ENCODE measurements at places on chromosomes 7 and 10. TPM values are rescaled to one million over a fixed set of nuclear protein-coding genes. Genes with fewer than 3 reads are reported as not detected.

- no peak for DNase-seq
Measured at GRCh38 chr10:110978204-110978603, 58.8 kb downstream of the SHOC2 start.

DNA sequence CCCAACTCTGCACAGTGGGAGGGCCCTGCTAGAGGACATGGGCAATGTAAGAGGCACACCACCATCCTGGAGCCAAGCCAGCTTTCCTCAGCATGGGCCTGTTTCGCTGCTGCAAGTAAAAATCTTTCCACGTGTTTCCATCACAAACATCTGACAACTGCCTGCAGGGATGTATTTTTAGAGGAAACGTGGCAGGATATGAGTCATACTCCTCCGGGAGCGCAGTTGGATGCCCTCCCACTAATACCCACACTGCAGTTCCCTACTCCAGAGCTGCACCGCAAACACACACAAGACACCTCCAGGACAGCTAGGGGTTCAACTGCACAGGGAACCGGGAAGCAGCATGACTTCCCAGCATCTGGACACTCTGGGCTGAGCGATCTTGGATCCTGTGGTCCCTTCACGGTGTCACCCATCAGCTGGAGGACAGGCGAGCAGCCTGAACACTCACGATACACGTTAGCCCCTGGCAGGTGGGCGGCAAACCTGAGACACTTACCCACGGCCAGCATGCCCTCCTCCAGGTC, 26.1 kb downstream of the PLAC9 start:
- DNase-seq: no peak

GRCh38 chr7:12584930-12585329, 14.4 kb downstream of the SCIN start:
- DNase-seq: no peak

- DNase-seq: no peak
Measured at GRCh38 chr7:50690541-50691011, 92.1 kb downstream of the GRB10 start.

DNA sequence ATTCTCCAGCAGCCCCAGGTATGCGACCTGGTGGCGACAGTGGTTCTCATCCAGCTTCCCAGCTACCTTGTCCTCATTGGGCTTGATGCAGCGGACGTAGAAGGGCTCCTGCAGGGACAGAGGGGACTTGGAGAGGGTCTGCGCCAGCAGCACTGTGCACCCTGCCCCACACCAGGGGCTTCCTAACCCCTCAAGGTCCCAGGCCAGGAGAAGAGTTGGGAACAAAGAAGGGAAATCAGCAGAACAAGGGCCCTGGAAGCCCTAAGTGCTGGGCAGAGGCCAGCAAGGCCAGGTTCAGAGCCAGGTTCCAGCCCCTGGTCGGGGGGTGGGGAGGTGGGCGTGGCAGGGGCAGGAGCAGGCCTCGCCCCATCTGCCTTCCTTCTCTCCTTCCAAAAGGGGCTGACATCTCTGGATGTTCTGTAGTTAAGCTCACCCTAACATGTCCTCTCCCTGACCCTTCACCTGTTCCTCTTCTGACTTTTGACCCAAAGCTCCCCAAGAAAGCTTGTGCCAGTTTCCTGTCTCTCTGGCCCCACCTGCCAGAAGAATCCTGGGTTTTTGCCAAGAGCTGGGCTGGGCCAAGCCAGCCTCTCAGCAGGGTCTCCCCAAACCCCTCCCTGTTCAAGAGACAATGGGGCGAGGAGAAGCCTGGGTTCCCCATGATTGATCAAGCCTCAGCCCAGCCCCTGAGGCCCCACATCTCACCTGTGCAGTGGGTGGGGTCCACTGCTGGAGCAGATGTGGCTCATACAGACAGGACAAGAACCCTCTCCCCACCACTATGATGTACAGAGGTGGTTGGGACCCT, 11.9 kb downstream of the MYO1G start:
- no peak for DNase-seq

DNA sequence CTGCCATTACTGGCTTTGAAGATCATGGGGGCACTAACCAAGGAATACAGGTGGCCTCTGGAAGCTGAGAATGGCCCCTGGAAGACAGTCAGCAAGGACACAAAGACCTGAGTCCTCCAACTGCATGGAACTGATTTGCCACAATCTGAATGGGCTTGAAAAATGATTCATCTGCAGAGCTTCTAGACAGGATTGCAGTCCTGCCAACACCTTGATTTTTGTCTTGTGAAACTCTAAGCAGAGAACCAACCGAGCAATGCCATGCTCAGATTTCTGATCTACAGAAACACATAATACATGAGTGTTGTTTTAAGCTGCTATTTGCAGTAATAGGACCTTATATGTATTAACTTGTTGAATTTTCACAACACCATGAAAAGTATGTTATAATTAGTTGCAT, 66.1 kb upstream of the SLC13A1 start:
- no peak for DNase-seq

- peak; percentile 45 for DNase-seq
Measured at GRCh38 chr7:101817471-101818286, at the start of gene CUX1. TSS of gene CUX1 (plus strand) at chr7:101817626. CDS start at chr7:101817640, 14 bp downstream.

- no peak for DNase-seq
Measured at GRCh38 chr10:90856261-90856660, 1.6 kb downstream of the HTR7 start.

GRCh38 chr7:121219026-121219425, 109.8 kb upstream of the WNT16 start:
- DNase-seq: no peak

DNA sequence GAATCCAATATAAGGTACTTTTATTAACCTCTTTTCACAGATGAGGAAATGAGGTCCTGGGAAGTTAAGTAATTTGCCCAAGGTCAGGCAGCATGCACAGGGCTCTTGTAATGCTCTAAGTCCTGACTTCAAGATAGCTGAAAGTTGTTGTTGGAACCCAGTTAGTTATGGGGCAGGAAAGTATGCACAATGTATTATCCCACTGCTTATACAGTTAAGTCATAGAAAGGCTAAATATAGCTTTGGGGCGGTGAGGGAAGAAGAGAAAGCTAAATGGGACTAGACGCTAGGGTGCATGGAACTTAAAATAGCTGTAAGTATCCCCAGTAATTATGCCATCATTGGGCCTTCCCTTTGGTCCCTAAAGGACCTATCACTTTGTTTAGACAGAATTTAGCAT, 9.2 kb downstream of the GLCCI1 start:
- DNase-seq: no peak

GRCh38 chr10:7373039-7373438, 37.8 kb downstream of the SFMBT2 start:
- no peak for DNase-seq

- no peak for DNase-seq
Measured at GRCh38 chr10:26579256-26580063, 118.0 kb upstream of the PDSS1 start.

GRCh38 chr10:30216821-30217220, 132.3 kb downstream of the MTPAP start:
- no peak for DNase-seq

GRCh38 chr10:123512901-123513775, 153.0 kb upstream of the GPR26 start:
- DNase-seq: no peak

GRCh38 chr10:102147561-102147960, 4.6 kb upstream of the NOLC1 start:
- no peak for DNase-seq

- DNase-seq: no peak
Measured at GRCh38 chr7:32335107-32335506, 155.1 kb downstream of the LSM5 start.

DNA sequence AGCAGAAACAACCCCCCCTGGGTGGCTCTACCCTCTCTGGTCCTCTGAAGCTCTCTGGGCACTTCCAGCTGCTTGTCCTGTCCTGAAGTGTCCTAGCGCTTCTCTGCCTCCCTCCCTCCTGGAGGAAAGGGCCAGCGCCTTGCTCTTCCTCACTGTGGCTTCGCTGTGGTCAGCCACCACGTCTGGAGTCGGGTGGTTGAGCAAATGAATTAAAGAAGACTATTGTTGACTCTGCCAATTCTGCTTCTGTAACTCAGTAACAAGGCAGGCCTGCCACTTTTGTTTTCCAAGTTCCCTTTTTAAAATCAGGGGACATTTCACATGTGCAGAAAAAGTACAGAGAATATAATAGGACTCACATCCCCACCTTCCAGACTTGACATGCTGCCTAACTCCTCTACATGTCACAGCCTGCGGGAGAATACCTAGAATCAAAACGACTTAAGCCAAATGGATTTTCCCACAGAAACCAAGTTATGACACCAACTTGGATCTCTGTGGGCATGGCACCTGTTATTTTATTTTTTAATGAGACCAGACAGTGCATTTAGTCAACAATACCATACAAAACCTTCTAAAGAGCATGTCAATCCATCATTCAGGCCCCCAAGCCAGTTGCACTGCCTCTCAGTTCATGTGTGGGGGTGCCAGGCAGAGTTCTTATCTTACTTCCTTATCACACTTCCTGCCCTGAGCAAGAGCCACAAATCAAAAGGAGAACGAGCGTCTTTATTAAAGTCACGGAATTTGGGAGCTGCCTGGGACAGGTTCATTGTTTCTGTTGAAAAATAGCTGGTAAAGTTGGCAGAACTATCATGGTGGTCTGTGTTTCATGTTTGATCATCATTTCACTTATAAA, 6.8 kb downstream of the FFAR4 start:
- no peak for DNase-seq

DNA sequence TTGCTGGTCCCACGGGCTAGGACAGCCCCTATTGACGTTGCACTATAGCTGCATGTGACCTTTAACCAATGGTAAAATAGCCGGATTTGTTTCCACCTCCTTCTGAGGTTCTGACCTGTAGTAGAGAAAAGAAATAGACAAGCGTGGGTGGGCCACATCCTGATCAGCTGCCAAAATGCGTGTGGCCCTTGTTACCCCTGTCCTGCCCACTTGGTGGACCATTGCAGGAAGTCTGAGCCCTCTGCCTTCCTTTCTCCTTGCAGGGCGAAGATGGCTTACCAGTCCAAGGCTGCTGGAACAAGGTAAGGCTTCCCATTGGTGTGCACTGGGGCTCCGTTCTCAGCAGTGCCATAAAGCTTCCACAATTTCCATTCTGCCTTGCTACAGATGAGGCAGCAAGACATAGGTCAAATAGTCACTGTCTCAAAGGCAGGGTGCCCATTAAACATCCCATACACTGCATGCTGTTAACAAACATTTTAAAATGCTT, 95.9 kb upstream of the MACROH2A2 start:
- no peak for DNase-seq

Gene PRSS37
- not detected for total RNA-seq

Gene KAZALD1
- total RNA-seq: 0.43 TPM

Gene BAZ1B
- total RNA-seq: 18.0 TPM

Gene SCART1
- 1.6 TPM for total RNA-seq

Data from pancreas (tissue), 10 donors.